ENCODE measurements at places on chromosomes 13 and 19.

GRCh38 chr19:13727798-13728197 is 36.5 kb upstream of the MRI1 start:
- no peak for DNase-seq

DNA sequence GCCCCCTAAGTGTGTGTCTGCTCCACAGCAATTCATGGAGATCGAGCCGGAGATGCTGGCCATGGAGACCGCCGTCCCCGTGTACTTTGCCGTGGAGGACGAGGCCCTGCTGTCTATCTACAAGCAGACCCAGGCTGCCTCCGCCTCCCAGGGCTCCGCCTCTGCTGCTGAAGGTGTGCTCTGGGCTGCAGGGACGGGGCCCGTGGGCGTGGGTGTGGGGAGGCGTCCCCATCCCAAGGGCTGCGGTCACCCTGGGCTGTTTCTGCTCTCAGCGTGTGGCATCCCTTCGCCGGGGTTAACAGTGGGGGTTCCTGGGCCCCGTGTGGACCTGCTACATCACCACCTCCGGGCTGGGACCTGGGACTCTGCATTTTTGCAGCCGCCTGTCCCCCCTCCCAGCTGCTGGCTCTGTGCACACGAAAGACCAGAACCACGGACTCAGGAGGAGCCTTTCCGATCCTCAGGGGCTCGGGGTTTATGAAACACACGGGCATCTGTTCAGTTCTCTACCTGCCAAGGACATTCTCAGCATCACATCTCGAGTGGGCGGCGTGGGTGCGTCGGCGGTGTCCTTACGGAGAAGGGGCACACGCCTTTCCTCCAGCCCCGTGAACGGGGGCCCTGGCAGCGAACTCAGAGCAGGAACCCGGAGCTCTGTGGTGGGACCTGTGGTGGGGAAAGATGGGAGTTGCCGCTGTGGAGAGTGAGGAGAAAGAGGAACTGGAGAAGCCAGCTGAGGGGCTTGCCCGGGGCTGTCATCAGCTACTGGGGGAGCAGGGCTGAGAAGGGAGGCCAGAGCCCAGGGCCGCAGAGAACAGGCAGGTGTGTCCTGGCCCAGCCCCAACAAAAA is 7.8 kb downstream of the NCLN start:
- DNase-seq, result no peak

DNA sequence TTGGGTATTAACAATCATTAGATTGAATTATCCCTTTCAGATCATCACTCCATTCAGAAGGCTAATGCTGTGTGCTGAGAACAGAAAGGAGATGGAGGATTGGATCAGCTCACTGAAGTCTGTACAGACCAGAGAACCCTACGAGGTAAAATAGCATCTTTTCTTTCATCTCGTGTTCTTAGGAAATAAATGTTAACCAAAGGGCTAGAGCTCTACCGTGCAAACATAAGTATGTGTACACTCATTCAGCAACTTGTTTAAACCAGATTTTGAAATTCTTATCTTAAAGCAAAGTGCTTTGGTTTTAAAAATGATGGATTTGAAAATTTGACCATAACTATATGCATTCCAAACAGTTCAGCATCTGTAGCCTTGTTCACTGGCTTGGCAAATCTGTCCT is 106.8 kb downstream of the DGKH start:
- DNase-seq, result no peak

GRCh38 chr19:2324220-2324948 is 4.0 kb downstream of the LSM7 start:
- DNase-seq, result no peak

DNA sequence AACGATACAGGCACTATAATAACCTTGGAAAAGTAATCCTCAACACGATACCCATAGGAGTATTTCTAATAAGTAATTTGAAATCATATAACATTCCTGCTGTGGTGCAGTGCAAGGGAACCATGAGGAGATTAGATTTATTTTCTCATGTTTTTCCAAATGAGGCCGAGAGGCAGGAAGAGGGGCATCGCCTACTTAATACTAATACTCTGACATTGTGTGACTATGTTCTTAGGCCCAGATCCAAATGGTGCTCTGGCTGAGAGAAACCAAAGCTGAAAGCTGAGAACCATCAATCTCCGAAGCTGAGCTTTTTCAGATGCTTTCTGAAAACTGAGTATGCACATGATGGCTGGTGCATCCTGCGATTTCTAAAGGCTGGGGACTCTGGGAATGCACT is 248.0 kb upstream of the MAB21L1 start:
- no peak for DNase-seq

DNA sequence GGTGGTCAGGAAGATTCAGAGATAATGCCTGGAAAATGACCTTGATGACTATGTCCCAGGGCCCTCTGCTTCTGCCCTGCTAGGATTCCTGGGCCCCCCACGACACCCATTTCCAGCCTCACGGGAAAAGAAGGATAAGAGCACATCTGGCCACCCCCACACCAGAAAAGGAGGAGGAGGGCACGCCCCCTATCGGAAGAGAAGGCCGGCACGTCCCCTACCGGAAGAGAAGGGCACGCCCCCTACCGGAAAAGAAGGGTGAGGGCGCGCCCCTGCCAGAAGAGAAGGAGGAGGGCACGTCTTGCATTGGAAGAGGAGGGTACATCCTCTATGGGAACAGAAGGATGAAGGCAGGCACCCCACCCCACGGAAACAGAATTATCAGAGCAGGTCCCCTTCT is 84.3 kb downstream of the IER2 start:
- peak; percentile 77 for DNase-seq

DNA sequence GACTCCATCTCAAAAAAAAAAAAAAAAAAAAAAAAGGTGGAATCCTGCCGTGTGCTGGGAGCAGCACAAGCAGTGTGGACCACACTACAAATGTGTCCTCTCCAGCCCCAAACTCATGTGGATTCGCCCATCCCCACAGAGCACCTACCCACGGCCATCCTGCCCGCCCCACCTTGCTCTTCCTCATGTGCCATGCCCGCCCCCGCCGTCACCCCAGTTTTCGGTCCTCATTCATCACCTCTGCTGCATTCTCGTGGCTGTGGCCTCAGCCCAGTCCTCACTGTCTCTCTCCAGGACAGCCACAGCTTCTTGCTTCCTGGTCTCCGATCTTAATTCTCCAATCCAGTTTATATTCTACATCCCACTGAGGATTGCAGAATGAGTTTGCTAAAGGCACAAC is 80.0 kb upstream of the TM9SF2 start:
- peak; percentile 2 for DNase-seq

DNA sequence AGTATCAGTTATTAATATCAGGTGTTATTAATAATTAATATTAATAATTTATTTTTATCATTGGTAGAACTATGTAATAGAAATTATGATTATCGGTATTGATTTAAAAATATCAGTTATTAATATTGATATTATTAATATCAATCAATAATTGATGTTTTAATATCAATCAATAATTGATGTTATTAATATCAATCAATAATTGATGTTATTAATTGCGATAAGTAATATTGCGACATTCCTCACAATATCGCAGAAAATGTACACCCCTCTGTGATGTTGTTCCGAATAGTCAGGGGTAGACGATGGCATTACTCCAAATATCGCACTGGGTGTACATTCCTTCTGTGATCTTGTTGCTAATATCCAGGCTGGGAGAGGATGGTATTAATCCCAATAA is 3.7 kb upstream of the RGCC start:
- DNase-seq, result no peak

GRCh38 chr13:69050696-69051095 is 1056.9 kb upstream of the ATXN8OS start:
- no peak for DNase-seq

GRCh38 chr13:75935805-75936204 is 299.7 kb downstream of the LMO7 start:
- DNase-seq, result no peak

DNA sequence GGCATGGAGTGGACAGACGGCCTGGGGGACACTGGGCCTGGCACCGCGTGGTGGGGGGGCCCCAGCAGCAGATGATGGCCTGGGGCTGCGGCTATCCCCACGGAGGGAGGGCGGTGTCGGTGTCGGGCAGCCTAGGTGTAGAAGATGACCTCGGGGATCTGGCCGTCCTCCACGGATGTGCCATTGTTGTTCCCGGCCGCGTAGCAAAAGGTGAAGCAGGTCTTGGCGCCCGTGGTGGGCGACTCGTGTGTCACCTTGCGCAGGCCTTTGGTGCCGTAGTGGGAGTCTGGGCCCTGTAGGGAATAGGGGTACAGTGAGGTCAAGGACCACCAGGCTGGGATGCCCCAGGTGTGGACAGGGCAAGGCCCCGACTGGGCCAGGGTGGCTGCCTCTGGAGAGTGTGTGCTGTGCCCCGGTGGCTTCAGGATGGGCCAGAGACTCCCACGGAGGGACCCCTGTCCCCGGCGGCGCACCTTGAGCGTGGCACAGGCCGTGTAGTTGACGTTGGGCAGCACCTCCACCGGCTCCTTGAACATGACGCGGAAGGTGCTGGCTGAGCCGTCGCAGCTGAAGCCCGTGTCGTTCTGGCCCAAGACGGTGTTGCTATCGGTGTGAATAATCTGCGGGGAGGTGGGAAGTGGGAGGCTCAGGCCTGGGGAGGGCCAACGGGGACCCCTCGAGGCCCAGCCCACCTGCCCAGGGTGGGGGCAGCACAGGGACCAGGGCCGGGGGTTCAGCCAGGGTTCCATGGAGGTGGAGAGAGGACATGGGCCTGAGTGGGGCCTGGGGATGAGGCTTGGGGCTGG is 29.0 kb downstream of the BTBD2 start:
- no peak for DNase-seq

- DNase-seq, result no peak
Measured at GRCh38 chr19:38805180-38805579, 7.6 kb downstream of the LGALS4 start.
